ENCODE measurements at places on chromosomes 1 and 21.
A peak's percentile ranks its signal among the peaks of the same experiment; 100 is the strongest.

DNA sequence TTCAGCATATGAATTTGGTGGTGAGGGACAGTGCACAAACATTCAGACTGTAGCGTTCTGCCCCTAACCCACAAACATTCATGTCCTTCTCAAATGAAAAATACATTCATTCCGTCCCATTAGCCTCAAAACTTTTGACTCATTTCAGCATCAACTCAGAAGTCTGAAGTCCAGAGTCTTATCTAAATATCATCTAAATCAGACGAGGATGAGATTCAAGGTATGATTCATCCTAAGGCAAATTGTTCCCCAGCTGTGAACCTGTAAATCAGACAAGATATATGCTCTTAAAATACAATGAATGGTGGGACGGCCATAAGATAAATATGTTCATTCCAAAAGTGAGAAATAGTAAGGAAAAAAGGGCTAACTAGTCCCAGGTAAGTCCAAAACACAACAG, 1195.6 kb upstream of the ADGRL4 start:
- DNase-seq: no peak

GRCh38 chr1:5731110-5731423, 261.2 kb downstream of the NPHP4 start:
- no peak for DNase-seq

DNA sequence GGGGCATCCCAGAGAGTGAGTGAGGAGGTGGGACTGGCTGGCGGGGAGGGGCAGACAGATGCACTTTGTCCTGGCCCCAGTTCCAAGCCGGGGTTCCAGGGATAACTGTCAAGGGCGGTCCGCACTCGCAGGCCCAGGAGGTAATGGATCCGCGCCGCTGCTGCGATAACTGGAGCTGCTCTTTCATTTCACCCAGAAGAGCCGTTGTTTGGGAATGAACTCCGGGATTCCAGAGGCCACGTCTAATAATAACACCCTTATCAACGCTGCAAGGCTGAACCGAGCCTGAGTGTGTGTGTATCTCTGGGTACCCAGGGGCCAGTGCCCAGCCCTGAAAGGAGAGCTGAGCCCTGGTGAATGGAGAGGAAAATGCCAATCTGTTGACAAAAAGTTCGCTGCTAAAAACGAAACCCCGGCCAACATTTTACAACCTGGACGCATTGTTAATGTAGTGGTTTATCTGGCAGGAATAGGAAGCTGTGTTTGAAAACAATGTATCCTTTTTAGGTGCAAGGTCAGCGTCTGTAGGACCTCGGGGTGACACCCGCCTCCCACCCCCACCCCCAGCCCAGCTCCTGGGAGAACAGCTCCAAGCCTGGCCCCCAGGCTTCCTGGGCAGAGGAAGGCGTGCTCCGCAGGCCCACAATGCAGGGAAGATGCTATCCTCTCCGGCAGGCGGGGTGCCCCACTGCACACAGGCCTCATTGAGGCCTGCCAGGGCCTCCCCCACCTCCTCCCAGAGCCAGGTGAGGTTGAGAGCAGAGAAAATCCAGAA, 119.7 kb downstream of the PROX1 start:
- no peak for DNase-seq

- DNase-seq: no peak
These were observed 311.5 kb downstream of the DUSP10 start for GRCh38 chr1:221430152-221430960.

DNA sequence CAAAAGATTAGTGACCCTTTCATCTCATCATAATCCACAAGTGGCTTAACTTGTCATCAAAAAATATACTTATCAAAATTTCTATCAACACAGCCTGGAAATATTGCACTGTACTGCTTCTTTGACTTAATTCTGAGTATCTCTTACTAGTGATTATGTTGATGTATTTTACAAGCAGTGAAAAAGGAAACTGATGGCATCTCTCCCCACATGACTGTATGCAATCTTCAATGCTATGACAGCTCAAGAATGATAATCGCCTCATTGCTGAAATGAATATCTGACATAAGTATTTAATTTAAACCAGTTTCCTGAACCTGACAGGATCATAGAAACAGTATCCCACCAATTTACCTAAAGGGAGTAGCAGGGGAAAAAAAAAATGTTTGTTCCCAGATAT, 79.5 kb downstream of the DPYD start:
- no peak for DNase-seq

- DNase-seq: no peak
These were observed 12.7 kb upstream of the DEGS1 start for GRCh38 chr1:224170343-224170742.

GRCh38 chr1:161364332-161364731, 3.3 kb downstream of the CFAP126 start:
- no peak for DNase-seq

GRCh38 chr1:155091071-155092051, 12.7 kb downstream of the EFNA3 start:
- DNase-seq: peak; percentile 81

DNA sequence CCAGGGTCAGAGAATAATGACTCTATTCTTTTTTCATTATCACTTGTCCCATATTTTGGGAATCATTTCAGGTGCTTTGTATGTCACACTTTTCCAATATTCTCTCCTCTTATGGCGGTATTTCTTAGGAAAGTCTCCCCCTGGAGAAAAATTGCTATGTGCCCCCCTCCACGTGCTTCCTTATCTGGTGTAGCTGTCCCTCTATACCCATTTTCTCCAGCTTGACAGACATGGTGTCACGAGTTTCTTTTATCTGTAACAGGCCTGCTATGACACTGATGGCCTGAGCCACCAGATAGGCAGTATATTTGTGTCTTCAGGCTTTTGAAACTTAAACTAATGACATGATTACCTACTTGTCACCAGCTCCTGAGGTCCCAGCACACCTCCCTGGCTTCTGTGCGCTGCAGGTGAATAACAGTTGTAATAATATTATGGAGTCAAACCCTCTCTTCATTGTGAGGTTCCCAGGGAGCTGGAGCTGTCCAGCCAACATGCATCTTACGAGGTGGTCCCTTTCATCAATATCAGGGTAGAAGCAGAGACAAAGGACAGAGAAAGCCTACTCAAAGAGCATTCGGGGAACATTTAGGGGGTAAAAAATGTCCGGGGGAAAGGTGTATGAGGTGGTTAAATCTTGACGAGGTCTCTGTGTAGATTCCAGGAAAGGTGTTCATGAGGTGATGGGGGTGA, 71.2 kb upstream of the DUSP10 start:
- peak; percentile 11 for DNase-seq

DNA sequence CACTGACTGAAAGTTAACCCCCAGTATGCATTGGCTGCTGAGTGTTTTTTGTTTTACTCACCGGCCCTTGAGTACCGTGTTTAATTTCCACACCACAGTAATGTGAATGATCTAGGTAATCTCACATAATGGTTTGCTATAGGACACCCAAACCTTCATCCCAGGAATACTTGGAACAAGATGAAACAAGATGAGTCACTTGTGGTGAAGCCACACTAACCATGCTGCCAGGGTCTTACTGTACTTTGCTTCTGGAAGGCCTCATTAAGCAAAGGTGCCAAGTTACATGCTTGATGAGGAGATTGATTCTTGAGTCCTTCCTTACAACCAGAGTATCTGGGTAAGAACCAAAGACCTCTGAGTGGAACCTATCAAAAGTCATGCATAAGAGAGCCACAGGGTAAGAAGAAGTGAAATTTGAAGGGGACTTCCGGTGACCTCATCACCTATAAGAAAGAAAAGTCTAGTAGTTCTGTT, 163.3 kb downstream of the NRIP1 start:
- DNase-seq: no peak

- DNase-seq: no peak
These were observed 34.7 kb downstream of the AGT start for GRCh38 chr1:230679192-230679591.

DNA sequence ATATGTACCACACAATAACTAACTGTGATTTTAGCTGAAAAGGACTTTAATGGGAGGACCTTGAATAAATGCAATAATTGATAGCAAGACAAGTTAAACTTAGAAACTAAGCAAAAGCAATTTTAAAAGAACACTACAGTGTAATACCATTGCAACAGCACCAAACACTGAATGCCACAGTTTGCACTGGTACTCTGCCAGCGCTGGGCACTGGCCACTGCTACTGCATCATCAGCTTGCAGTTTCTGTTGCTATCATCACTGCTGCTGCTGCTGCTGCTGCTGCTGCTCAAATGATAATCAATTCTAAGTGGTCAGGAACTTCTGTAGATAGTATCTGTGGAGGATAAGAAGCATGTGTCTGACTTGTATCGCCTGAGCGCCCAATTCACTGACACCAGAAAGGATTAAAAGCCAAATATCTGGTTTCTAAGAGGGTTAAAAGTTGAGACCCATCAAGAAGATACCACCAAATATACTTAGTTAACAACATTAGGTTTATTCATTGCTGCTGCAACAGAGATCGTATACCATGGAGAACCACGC, 306.9 kb downstream of the LRRC40 start:
- no peak for DNase-seq

DNA sequence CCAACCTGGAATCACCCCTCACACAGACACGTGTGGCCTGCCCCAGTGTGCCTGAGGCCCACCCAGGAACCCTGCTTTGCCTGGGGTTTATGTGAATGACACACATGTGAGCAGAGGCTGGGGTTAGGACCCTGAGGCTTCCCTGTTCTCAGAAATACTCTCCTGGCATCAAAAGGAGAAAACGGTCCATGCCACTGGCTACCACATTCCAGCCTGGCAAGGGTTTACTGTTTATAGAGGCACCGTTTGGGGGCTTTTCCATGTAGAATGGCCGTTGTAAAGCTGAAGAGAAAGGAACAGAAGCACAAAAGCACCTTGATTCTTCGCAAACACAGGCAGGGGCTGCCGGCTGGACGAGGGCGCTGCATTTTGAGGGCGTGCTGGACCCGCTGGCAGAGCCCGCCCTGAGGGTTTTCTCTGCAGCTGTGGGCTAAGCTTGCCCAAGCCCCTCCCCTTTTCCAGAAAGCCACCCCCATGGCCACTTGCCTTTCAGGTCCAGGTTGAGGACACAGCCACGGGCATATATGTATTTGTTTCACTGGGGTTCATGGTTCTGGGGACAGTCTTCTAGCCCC, 13.0 kb downstream of the TFF3 start:
- DNase-seq: no peak

- peak; percentile 90 for DNase-seq
These were observed at the start of gene SH3BGR for GRCh38 chr21:39451332-39452206. TSS of gene SH3BGR (plus strand) at chr21:39451970. CDS start at chr21:39452097, 127 bp downstream.

- no peak for DNase-seq
These were observed 1659.8 kb downstream of the BRINP3 start for GRCh38 chr1:188817814-188818213.

- no peak for DNase-seq
These were observed 15.6 kb downstream of the BATF3 start for GRCh38 chr1:212684076-212684475.

DNA sequence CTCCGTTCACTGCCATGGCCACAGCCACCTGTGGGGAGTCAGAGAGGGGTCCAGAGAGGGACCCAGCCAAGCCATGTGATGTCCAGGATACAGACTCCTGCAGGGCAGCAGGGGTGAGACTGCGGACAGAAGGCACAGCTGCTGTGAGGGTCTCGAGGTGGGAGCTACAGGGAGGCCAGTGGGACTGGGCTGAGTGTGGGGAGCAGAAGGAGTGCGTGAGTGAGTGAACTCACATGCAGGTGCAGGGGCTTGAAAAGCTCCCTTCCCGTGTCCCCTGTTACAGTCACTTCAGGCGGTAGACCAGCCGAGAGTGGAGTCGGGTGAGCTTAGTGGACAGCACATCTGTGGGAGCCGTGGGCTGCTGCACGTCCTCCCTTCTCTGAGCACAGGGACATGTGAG, 42.4 kb downstream of the S100B start:
- DNase-seq: peak; percentile 5

DNA sequence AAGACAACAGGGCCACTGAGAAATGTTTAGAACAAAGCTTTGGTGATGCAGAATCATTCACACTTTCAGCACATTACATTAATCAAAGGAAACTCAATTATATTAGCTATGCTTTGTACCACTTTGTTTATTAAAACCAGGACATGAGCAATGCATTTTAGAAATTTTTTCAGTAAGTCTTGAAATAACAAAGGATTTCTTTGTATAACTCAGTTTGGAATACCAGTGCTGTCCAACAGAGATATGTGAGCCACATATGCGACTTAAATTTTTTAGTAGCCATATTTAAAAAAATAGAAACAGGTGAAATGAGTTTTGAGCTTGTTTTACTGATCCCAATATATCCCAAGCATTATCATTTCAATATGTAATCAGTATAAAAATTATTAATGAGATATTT, 18.8 kb upstream of the F3 start:
- no peak for DNase-seq

- DNase-seq: peak; percentile 14
These were observed 3.4 kb downstream of the PRR9 start for GRCh38 chr1:153220606-153221303.

DNA sequence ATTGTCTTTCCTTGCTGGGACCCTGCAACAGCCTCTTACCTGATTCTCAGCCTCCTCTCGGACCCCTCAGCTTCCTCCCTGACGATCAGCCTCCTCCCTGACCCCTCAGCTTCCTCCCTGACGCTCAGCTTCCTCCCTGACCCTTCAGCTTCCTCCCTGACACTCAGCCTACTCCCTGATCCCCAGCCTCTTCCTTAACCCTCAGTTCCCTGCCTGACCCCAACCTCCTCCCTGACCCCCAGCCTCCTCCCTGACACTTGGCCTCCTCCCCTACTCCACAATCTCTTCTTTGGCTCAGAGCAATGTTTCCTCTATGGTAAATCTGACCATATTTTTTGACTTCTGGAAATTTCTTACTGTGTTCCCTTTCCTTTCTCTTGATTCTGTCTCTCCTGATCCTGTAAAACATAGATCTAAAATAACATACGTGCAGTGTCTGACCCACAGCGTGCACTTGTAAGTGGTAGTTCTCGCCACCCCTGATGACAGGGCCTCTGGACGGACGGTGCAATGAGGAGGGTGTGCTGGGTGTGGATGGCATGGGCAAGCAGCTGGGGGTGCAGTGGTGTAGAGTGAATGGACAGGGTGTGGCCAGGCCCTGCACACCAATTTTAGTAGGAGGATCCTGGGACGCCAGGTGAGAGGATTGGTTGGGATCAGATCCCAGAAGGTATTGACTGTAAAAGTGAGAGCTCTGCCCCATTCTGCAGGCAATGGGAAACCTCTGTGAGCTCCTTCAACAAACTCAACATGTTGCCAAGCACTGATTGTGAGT, 264.1 kb downstream of the FOXD2 start:
- no peak for DNase-seq

DNA sequence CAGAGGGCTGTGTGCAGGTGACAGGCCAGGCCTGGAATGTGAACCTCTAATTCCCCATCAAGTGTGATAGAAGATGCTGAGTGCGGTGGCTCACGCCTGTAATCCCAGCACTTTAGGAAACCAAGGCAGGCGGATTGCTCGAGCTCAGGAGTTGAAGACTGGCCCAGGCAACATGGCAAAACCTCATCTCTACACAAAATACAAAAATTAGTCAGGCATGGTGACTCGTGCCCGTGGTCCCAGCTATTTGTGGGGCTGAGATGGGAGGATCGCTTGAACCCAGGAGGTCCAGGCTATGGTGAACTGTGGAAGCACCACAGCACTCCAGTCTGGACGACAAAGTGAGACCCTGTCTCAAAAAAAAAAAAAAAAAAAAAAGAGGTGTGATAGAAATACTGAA, 40.1 kb upstream of the PUM1 start:
- DNase-seq: no peak

- no peak for DNase-seq
These were observed 18.8 kb downstream of the TNFRSF9 start for GRCh38 chr1:7921796-7922195.

GRCh38 chr1:206684478-206685333, at the start of gene MAPKAPK2:
TSS of gene MAPKAPK2 (plus strand) at chr1:206684905. CDS start at chr1:206685230, 325 bp downstream.
- DNase-seq: peak; percentile 99

GRCh38 chr1:22710701-22711049, at the start of gene EPHB2:
TSS of gene EPHB2 (plus strand) at chr1:22710839. CDS start at chr1:22710983, 144 bp downstream.
- DNase-seq: peak; percentile 84

GRCh38 chr1:145994391-145995120, 1.8 kb downstream of the TXNIP start:
- DNase-seq: peak; percentile 67
